Caudate nucleus (tissue), 63 donors: ENCODE measurements at places on chromosomes 7 and 10.

- no peak for DNase-seq
Measured at GRCh38 chr7:142529591-142529990, 219.7 kb upstream of the PRSS1 start.

DNA sequence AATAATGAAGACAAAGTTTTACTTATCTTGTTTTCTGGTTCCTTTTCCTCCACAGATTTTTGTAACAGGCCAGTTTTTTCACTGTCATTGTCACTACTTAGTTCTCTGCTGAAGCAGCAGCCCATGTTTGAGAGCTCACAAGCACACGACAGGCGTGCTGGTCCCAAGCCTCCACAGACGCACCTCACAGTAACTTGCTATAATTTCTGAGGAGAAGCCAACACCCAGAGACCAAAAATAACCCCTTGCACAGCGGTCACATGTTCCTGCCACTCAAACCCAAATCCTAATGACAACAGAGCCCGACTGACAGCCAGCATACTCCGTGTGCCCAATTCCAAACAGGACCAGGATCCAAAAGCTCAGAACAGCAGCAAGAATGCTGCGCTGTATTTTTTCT, 58.5 kb downstream of the LARP4B start:
- peak; percentile 19 for DNase-seq

GRCh38 chr10:57482259-57482658, 785.4 kb downstream of the IPMK start:
- no peak for DNase-seq

DNA sequence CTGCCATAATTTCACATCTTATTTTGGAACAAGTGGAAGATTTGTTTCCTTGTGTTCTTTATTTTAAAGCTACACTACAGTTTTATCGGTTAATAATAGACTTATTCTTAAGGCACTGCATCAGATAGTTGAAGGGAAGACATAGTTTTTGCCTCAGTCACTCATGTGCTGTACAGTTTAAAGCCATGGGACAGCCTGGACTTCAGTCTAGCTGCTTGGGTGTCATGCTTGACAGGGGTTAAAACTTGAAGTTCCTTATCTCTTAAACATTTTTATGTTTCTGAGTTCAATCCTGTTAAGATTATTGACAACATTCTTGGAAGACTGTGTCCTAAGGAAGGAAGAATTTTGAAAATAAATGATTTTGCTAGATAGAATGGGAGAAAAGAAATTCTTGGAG, 49.7 kb downstream of the PPP1R9A start:
- DNase-seq = no peak

GRCh38 chr7:99579281-99579955, 18.6 kb upstream of the TMEM225B start:
- no peak for DNase-seq

DNA sequence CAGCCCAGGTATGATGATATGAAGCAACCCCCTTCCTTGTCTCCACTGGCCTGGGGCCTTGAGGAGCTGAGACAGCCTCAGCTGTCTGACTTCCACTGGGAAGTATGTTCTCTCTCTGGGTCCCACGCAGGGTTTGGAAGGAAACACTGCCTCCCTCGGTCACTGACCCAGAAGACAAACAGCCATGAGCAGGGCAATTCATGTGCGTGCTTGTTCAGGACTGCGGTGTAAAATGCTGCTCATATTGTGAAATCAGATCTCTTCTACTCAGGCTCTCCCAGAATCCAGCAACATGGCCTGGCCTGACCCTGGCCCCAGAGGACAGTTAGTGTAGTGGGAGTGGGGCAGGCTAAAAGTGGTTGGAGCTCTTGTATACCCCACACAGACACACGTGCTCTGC, 2.8 kb downstream of the CLCN1 start:
- DNase-seq = no peak

DNA sequence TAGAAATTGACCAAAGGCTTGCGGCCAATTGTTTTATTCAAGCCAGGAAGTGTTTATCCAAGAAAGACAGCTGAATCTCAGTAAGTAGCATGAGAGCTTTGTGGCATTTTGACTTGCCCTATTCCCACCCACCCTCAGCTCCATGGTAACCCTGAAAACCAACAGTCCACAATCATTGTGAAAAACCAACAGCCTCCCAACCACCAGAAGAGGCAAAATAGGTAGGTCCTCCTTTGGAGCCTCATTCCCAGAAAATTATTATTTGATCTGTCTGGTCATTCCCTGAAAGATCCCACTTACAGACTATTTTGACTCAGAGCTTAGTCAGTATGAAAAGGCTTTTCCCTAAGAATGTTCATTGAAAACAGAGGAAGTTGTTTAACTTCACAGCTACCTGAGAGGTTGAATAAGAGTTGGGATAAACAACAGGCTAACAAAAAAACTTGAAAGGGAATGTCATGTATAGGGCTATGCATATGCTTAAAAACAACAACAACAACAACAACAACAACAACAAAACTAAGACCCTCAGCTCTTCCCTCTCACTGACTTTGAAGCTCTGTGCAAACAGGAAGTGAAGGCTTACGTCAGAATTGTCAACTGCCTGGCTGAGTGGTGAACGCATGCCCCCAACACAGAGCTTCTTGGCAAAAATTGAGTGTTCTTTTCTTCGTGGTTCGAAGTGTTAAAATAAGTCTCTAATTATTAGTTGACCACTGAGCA, 11.2 kb downstream of the KPNA7 start:
- no peak for DNase-seq

GRCh38 chr7:133563251-133563650, 310.4 kb downstream of the EXOC4 start:
- no peak for DNase-seq

GRCh38 chr7:7566651-7567611, at the start of gene MIOS:
Gene MIOS, plus strand, starts transcription at chr7:7566884. Its CDS starts 5,592 bp downstream, at chr7:7572476.
- peak; percentile 78 for DNase-seq

- DNase-seq = no peak
Measured at GRCh38 chr7:139671967-139672366, 105.8 kb downstream of the HIPK2 start.

GRCh38 chr7:112162784-112163506, 43.3 kb downstream of the DOCK4 start:
- DNase-seq = no peak

- no peak for DNase-seq
Measured at GRCh38 chr7:96127746-96128145, 194.2 kb downstream of the SLC25A13 start.

GRCh38 chr10:5566614-5567013, 41.9 kb downstream of the CALML3 start:
- no peak for DNase-seq

GRCh38 chr10:28993861-28994260, 295.0 kb upstream of the LYZL1 start:
- no peak for DNase-seq

DNA sequence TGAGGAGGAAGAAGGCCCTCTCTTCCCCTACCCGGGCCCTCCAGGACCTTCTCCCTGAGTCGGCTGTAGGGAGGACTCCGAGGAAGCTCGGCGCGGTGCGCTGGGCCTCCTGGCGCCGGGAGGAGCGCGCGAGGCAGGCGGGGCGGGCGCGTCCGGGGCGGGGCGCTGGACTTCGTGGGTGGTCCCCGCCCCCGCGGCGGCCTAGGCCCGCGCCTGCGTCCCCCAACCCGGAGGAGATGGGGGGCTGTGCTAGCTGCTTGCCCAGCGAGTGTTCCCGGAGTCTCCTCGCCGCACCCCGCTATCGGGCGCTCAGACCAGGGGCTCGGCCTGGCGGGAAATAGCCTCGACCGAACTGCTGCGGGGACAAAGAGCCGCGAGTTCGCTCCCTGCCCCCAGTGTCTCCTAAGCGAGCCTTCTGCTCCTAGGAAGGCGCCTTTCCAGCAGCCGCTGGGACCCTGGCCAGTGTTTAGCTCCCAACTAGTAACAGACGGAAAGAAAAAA, 19.2 kb upstream of the SMO start:
- DNase-seq = no peak

DNA sequence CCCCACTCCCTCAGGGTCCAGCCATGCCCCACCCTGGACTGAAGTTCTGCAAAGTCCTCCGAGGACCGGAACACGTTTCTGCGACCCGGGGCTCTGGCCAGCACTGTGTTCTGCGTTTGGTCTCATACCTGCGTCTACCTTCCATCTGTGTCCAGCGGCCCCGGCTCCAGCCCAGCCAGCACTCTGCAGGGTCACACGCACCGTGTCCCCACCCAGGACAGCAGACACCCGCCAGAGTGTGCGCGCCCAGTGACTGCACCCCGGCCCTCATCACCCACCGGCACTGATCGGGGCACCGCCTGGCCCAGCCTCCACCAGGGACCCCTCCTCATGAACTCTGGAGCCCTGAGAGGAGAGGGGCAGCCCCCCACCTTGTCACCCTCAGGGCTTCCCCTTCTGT, 20.3 kb downstream of the SLC29A4 start:
- no peak for DNase-seq

GRCh38 chr10:49368256-49368655, 27.6 kb downstream of the DRGX start:
- DNase-seq = no peak

- DNase-seq = no peak
Measured at GRCh38 chr7:54946764-54947163, 72.1 kb upstream of the EGFR start.

GRCh38 chr7:139916717-139917395, 87.8 kb downstream of the TBXAS1 start:
- DNase-seq = no peak

- no peak for DNase-seq
Measured at GRCh38 chr10:5448333-5449001, 36.1 kb downstream of the NET1 start.

GRCh38 chr10:94002156-94002555, 8.4 kb downstream of the PLCE1 start:
- no peak for DNase-seq

DNA sequence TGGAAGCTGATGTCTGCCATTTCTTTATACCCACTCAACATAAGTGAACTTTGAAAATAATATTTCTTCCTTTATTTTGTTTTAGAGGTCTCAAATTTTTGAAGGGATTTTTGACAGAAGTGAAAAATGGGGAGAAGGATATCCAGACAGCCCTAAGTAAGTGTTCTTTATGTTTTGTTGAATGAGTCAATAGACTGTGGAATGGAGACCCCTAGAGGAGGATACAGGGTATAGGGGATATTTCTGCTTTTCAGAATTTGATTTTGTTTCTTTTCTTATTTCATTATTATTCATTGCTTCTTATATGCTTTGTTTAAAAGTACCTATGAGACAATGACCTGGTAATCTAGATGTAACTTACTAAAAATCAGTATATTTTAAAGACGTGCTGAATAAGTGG, 34.4 kb downstream of the PLEKHA8 start:
- no peak for DNase-seq

DNA sequence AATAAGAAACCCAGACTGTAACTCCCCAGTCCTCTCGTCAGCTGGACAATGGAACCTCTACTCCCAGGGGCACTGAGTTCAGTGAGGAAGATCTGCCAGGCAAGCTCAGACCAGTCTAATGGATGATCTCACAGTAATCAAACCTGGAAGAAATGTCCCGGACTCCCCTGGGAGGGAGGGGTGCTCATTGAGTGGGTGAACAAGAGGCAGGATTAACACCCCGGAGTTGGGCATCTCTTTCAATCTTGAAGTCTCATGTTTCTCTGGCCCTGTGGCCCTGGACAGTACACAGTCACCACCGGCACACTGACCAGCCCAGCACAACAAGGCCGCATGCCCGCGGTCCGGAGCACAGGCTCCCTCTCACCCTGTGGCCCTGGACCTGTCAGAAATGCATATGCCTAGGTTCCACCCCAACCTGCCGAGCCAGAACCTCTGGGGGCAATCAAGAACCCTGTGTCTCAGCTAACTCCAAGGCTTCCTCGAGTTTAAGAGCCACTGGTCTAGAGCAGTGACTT, 27.8 kb downstream of the CXCL12 start:
- no peak for DNase-seq

GRCh38 chr10:93596539-93596938, 4.5 kb downstream of the RBP4 start:
- no peak for DNase-seq
